Left lobe of liver (tissue), 2 donors: ENCODE measurements at places on chromosomes 1 and 21.

- no peak for DNase-seq
Measured at GRCh38 chr1:1232208-1232795, at the start of gene B3GALT6. B3GALT6 (plus strand) TSS chr1:1232237; CDS start chr1:1232279, 42 bp downstream.

- DNase-seq: no peak
Measured at GRCh38 chr1:165284454-165284853, 72.1 kb downstream of the LMX1A start.

DNA sequence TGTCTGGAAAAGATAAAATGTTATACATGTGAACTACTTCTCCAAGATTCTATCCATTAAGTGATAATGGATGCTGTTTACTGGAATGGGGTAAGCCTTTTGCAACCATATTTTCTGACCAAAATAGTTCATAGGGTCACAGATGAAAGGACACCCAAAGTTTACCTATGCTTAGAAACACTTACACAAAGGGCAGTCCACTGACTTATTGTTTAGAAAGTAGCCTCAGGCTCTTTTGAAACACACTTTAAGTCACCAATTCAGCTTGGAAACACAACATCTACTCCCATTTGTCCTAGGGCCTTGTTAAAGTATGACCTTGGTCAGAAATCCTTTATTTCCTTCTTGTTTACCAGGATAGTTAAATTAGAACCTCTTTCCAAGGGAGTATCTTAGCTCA is 28.7 kb upstream of the VTCN1 start:
- no peak for DNase-seq

DNA sequence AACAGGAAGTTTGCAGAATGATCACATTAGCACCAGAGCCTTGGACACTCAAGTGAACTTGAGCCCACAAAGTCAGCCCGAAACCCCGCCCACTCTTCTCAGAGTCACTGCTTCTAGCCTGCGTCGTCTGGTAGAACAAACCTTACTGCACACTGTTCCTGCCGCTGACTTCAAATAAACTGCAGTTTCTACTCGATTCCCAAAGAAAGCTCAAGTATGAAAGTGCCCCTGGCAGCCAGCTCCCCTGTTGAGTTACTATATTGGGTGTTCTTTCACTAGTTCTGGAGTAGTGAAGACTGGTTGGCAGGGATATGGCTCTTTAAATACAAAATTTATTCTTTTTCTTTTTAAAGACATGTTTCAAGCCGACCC is 164.7 kb downstream of the GALNT2 start:
- DNase-seq: no peak

GRCh38 chr1:30885570-30886522 is 22.7 kb downstream of the SDC3 start:
- no peak for DNase-seq

DNA sequence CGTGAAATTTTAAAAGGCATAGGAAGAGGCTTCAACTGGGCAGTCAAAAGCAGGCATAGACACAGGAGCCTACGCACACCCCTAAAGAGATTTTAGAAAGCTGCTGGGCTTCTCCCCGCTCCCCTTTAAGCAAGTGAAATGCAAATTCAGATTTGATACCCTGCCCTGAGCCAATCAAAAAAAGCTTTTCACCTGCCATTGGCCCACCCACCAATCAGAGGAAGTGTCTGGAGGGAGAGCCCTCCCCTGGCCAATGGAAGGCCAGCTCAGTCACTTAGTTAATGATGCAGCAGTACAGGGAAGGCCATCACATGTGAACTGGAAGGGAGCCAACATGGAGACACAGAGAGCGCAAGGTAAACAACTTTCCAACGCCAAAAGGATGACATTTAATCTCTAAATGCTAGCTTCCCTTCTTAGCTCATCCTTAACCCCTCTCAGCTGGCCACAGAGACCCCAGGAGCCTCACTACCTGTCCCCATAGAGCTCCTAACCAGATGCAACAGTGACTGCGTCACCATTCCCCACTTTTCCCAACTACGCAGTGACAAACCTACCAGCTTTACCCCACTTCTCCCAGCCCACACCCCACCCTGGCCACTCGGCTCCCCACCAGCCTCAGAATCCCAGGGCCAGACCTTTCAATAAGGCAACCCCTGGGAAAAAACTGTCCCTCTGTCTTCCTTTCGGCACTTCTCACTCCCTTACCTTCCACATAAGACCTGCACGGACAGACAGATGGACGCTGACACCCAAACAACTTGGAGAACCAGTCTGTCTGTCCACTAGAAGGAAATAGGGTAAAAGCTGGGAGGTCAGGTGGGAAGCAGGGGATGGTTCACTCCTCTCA is 71.0 kb downstream of the CD46 start:
- DNase-seq: peak; percentile 92

DNA sequence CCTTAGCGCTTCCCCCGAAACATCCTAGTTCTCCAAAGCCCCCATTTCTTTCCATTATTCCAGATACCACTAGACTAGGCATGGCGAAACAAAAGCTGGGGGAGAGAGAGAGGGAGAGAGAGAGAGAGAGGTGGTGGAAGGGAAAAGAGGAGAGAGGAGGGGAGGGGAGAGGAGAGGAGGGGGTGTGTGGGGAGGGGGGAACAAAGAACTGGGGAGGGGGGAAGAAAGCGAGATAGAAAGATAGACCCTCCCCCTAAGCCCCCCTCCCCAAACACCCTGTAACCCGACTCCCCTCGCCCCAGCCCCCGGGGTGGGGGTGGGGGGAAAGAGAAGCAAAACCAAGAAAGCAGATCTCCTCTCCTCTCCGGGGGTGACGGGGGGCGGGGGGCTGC is 352 bp downstream of the MEX3A start:
- no peak for DNase-seq

GRCh38 chr1:78333502-78333901 is 157.3 kb upstream of the PTGFR start:
- DNase-seq: no peak

DNA sequence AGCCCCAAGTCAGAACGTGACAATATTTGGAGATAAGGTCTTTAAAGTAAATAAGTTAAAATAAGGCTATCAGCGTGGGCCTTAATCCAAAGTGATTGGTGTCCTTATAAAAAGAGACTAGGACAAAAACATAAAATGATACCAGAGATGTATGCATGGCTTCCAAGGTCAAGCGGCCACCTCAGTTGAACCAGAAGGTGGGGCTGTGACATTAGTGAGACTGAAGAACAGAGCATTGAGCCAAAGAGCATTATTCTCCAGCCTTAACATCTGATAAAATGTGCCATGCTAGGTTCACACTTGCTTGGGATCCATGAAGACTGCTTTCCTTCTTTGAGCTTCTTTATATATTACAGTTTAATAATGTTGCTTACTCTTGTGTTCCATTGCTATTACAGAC is 554.6 kb downstream of the PLA2G4A start:
- no peak for DNase-seq

GRCh38 chr1:33872683-33873082 is 8.8 kb downstream of the HMGB4 start:
- no peak for DNase-seq

DNA sequence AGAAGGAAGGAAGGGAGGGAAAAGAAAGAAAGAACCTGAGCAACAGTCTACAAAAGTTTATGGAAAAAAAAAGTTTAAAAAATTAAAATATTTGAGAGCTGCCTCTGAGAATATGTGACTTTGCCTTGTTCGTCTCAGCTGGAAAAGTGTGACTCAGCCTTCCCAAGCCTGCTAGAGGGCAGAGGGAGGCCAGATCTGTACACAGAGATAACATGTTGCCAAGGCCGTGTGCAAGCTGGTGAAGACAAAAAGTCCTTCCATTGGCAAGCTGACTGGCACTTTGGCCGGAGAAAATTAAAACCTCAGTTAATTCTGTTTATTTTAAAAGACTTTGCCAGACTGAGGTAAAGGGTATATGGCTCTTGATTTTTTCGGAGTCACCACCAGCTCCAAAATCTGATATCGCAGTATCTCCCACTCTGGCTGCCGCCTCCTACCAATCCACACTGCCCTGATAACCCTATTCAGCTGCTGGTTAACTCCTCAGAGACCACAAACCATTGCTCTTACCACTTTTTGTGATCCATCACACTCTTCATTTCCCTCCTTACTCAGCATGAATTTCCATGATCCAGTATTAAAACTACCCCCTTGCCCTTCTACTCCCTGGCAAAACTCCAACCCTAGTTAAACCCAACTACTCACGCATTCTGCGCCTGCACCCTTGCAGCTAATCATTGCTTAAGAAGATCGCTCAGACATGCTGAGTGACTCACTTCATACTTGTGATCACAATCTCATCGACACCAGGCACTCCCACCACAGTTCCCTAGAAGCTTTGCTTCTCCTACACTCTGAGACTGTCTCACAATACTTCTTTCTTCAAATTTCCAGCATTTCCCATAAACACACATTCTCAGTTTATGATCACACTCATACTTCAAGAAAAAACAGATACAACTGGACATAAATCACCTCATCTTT is 5.7 kb upstream of the PPP1R15B start:
- peak; percentile 86 for DNase-seq

GRCh38 chr1:167084757-167085156 is 5.4 kb downstream of the GPA33 start:
- DNase-seq: no peak

DNA sequence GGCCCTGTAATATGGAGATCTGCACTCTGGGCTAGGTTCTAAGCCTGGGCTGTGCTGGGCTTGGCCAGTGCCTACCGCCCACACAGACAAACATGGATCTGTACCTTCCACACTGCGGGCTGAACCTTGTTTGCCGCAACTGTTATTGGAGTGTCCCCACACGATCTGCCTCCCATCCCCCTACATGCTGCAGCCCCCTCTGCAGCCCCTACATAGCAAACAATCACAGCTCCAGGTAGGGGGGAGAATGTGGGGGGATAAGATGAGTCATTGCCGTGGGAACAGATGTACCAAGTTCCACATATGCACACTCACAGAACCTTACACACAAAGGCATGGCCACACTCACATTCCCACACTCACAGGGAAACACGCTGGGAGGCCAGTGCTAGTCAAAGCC is 2.1 kb upstream of the HCRTR1 start:
- peak; percentile 12 for DNase-seq

GRCh38 chr1:102627145-102627544 is 481.2 kb downstream of the COL11A1 start:
- DNase-seq: no peak

GRCh38 chr1:210598135-210598652 is 269.5 kb downstream of the HHAT start:
- DNase-seq: no peak

- no peak for DNase-seq
Measured at GRCh38 chr1:245751726-245752470, 597.1 kb downstream of the KIF26B start.

- no peak for DNase-seq
Measured at GRCh38 chr21:28768753-28769152, 223.9 kb downstream of the LTN1 start.

- no peak for DNase-seq
Measured at GRCh38 chr1:227330279-227331076, 12.2 kb upstream of the CDC42BPA start.

GRCh38 chr1:214280386-214281020 is 456 bp upstream of the SMYD2 start:
- peak; percentile 53 for DNase-seq

DNA sequence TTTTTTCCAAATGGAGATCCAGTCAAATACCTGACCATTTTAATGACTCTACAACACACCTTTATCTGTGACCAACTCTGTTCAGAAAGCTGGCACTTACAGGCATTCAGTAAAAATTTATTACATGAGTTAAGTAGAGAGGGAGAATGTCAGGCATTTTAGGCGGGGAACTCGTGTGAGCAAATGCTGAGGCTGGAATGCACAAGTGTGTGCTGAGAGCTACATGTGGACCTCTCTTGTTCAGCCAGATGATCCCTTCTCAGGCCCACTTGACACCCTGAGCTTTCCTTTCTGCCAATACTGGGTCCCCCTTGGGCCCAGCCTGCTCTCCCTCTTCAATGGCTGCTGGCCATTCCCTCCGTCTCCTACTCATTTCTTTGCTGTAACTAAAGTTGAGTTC is 11.7 kb downstream of the PPIH start:
- no peak for DNase-seq

- DNase-seq: no peak
Measured at GRCh38 chr1:230857077-230857476, 11.2 kb downstream of the C1orf198 start.

DNA sequence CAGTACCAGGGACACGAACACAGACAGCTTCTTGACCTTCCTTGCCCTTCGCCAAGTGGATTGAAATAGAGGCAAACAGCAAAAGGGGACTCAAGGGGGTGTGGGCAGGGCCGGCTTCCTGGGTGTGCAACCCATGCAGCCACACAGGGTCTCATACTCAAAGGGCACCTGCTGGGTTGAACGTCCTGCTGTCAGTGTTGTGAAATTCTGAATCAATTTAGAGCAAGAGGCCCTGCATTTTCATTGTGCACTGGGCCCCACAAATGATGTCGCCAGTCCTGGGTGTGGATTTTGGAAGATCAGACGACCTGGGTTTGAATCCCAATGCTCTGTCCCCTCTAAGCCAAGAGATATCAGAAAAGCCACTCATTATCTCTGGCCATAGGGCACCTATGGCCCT is 51.1 kb downstream of the CASZ1 start:
- no peak for DNase-seq

- DNase-seq: no peak
Measured at GRCh38 chr21:35274923-35275322, 225.8 kb upstream of the RUNX1 start.

DNA sequence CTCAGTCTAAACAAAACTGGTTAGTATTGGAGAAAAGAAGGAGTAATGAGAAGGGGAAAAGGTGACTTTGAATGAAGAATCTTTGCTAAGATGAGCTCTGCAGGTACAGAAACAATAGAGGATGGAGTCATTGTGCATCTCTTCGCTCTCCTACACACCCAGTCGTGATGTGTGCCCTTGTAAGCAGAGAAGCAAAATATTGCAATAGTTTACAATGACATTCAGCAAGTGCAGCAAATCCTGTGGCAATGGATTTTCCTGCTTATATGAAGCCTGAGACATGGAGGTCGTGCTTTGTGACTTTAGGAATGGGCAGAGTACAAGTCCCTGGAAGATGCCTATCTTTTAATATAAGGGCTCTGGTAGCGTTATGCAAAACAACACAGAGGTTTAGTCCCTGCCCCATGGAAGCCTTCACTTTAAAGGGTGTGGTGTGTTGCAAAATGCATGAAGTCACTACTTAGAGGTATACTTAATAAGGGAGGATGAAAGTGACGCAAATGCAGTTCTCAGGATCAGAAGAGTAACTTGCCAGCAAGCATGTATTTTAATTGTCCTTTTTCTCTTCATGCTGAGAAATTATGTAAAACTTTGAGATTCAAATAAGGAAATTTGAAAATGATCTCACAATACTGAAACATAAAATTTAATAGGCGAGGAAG is 88.0 kb upstream of the IVNS1ABP start:
- DNase-seq: no peak
